ENCODE measurements at places on chromosomes 2 and 18.

GRCh38 chr2:162518894-162519293, 175.0 kb downstream of the GCA start:
- DNase-seq, result no peak

DNA sequence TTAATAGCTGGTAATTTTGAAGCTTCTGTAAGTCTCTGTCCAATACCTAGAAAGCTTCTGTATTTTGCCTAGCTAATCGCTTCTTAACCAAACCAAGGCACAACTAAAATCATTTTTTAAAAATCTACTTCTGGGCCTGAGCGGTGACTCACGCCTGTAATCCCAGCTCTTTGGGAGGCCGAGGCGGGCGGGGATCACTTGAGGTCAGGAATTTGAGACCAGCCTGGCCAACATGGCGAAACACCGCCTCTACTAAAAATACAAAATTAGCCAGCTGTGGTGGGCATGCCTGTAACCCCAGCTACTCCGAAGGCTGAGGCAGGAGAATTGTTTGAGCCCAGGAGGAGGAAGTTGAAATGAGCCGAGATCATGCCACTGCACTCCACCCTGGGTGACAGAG, 148.6 kb upstream of the FIGN start:
- no peak for DNase-seq

GRCh38 chr2:217095511-217096205, 235.8 kb upstream of the TNP1 start:
- DNase-seq, result no peak

DNA sequence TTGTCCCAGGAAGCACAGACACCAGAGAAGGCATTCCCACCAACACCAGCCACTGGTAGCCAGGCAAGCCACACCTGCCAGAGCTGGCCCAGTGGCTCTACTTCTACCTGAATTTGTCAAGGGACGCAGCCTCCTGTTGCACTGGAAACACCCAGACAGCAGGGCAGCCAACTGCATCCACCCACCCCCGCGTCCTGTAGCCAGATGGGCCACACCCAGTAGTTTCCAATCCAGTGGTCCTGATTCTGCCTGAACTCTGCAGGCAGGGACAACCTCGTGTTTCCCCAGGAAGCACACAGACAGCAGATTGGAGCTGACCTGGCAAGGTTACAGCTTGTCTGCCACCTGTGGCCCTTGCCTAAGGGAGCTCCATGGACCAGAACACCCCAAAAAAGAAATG, 18.2 kb downstream of the PFN4 start:
- DNase-seq, result no peak

DNA sequence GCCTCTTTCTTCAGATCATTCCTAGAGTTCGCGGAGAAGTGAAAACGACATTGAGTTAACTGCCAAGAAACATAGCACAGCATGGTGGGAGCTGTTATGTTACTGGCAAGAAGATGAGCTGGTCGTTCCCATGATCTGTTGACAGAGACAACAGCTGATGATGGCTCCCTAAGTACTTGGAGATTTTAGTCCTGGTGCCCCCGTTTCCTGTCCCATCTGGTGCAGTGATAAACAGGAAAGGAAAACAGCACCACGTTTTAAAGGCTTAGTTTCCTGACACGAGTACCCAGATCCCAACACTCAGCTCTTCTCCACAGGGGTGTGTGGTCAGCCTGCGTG, 56.4 kb upstream of the KCNG2 start:
- DNase-seq, result no peak

- DNase-seq, result peak; percentile 34
Measured at GRCh38 chr2:40096360-40096759, 317.3 kb upstream of the THUMPD2 start.

- no peak for DNase-seq
Measured at GRCh38 chr2:45928946-45929345, 277.5 kb downstream of the PRKCE start.

- no peak for DNase-seq
Measured at GRCh38 chr2:82234283-82234874, 1929.8 kb upstream of the LRRTM1 start.

- DNase-seq, result no peak
Measured at GRCh38 chr2:59885541-59885940, 667.9 kb downstream of the BCL11A start.

GRCh38 chr2:25305775-25306174, 36.0 kb downstream of the DNMT3A start:
- no peak for DNase-seq

DNA sequence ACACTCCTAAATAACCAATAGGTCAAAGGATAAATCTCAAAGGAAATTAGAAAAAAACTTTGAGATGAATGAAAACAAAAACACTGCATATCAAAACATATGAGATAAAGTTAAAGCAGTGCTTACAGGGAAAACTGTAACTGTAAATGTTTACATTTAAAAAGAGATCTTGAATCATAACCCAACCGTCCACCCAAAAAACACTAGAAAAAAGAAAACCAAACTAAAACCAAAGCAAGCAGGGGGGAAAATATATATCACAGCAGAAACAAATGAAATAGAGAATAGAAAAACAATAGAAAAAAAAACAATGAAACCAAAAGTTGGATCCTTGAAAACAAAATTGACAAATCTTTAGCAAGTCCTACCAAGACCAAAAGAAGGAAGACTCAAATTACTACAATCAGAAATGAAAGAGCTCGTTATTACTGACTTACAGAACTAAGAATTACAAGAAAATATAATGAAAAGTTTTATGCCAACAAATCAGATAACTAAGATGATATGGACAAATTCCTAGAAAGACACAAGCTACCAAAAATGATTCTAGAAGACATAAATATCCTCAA, 65.6 kb downstream of the TLK1 start:
- no peak for DNase-seq

GRCh38 chr2:66186537-66186936, 248.4 kb upstream of the MEIS1 start:
- DNase-seq, result no peak

GRCh38 chr2:23606968-23607367, 222.0 kb downstream of the KLHL29 start:
- no peak for DNase-seq

GRCh38 chr2:20150110-20150706, 74.7 kb downstream of the SDC1 start:
- no peak for DNase-seq

- DNase-seq, result no peak
Measured at GRCh38 chr2:111669928-111670695, 213.9 kb downstream of the ANAPC1 start.

- no peak for DNase-seq
Measured at GRCh38 chr2:136006658-136007057, 21.2 kb upstream of the DARS1 start.

DNA sequence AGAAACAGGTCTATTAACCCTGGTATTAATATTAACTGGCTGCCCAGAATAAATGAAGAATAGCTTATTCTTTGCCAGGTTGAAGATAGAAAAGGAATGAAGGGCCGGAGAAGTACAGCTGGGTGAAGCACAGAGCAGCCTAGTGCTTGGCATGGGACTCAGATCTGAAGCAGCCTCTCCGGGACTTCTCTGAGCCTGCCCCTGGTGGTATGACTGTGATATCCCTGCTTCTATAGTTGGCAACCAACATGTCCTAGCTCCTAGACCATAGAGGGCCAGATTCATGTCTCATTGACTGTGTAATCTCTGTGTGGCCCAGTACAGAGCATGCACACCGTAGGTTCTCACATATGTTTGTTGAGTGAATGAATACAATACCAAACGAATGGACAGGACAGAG, 107.8 kb downstream of the MSH2 start:
- DNase-seq, result no peak

DNA sequence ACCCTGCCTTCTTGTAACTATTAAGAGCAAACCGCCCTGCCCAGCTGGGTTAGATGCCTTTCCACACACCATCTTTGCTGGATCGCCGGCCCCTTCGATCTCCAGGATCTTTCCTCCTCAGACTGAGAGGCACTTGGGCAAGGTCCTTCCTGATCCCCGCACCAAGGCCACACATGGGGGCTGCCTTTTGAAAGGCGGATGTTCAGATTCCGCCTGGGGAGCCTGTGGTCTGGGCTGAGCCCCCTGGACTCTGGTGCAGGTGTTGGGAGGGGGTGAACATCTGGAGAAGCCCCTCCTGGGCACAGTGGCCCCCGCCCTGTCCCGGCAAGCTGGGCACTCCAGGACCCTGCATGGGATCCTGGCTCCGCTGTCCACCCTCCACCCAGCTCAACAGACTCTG, 135.4 kb upstream of the HDAC4 start:
- no peak for DNase-seq

- no peak for DNase-seq
Measured at GRCh38 chr18:51128533-51128932, 68.9 kb downstream of the MEX3C start.

GRCh38 chr2:222827417-222827816, 33.4 kb upstream of the ACSL3 start:
- no peak for DNase-seq

- DNase-seq, result peak; percentile 86
Measured at GRCh38 chr2:65654496-65654895, 222.1 kb upstream of the SPRED2 start.

GRCh38 chr2:146642066-146642465, 1202.8 kb upstream of the ACVR2A start:
- DNase-seq, result peak; percentile 39

- DNase-seq, result no peak
Measured at GRCh38 chr2:5412001-5412400, 280.2 kb upstream of the SOX11 start.

GRCh38 chr2:120594856-120595685, 140.6 kb upstream of the GLI2 start:
- DNase-seq, result peak; percentile 15

GRCh38 chr2:172252154-172252553, 149.5 kb upstream of the DLX2 start:
- DNase-seq, result no peak

Data from NCI-H510A treated with DMSO at 0.1 percent for 48 hours (cell line).